ENCODE measurements at places on chromosomes 7 and 10. TPM values are rescaled to one million over a fixed set of nuclear protein-coding genes. Genes with fewer than 3 reads are reported as not detected.

ERVW-1 gene
- polyA plus RNA-seq: 2.1 TPM

FBXL15 gene
- 5.9 TPM for polyA plus RNA-seq

CLDN4 gene
- 3.7 TPM for polyA plus RNA-seq

PLXNA4 gene
- 3.0 TPM for polyA plus RNA-seq

IFIT5 gene
- polyA plus RNA-seq: 16.5 TPM

FEZF1 gene
- not detected for polyA plus RNA-seq

SEMA3E gene
- 1.4 TPM for polyA plus RNA-seq

IGFBP1 gene
- 1.7 TPM for polyA plus RNA-seq

PLCE1 gene
- polyA plus RNA-seq: 33.1 TPM

DNA sequence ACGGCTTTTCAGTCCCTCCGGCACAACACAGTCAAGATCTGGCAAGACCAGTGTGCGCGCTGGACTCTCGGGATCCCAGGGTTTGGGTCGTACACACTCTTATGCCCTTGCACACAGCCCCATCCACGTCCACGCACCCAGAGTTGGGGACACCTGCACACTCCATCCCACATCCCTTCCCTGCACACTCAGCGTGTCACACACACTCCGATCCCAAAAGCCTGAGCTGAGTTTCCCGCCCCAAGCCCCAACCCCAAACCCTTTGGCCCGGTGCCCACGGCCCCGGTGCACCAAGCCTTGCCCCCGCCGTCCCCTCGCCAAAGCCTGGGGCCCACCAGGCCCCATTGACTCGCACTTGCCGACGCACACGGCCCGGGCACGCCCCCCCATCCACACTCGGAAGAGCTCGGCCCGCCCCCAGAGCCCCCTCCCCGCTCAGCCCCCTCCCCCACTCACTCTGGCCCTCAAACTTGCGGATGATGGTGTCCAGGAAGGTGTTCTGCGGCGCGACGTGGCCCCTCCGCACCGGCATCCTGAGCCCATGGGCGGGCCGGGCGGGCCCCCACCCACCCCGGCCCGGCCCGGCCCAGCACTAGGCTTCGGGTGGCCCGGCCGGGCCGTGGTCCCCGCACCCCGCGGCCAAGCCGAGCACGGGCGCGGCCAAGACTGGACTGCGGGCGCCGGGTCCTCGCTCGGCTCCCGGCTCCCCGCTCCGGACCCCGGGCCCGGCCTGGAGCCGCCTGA, 567 bp downstream of the KCNH2 start:
- no peak for DNase-seq

- no peak for DNase-seq
Observed at GRCh38 chr7:537911-538634, 18.4 kb upstream of the PDGFA start.

DNA sequence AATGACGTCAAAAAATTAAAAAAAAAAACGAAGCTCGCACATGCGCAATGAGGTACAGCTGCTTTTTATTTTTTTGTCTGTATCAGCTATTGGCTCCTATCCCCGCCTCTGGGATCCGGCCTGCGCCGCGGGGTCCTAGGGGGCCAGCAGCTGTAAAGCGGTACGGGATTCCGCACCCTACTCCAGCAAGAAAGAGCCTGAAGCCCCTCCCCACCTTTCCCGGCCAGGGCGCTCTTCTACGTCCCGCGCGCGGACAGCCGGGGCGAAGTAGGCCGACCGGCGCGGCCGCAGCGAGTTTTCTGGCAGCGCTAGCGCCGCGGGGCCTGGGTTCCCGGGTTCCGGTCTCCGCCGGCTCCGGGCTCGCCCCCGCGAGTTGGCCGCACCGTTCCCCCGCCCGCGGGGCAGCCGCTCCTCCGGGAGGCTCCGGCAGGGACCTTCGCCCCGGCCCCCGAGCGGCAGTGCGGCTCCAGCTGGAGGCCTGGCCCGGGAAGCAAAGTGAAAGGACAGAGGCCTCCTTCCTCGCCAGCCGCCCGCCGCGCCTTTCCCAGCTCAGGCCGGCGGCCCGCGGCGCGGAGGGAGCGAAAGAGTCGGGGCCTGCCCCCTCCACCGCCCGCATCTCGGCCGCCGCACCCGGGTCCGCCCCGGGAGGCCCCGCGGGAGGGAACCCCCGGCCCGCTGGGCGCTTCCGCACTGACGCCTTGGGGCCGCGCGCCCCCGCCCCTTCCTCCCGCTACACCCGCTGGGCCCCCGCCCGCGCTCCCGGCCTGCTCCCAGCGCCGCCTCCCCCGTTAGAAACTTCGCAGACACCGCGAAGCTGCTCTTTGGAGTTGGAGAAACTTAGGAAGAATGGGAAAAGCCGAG, 4.7 kb upstream of the SPAG6 start:
- DNase-seq: no peak

- DNase-seq: no peak
Observed at GRCh38 chr10:84987039-84987438, 658.6 kb downstream of the CCSER2 start.

GRCh38 chr7:77244222-77244934, 44.8 kb upstream of the FGL2 start:
- no peak for DNase-seq

GRCh38 chr7:16524332-16524731, 2.3 kb upstream of the LRRC72 start:
- no peak for DNase-seq

DNA sequence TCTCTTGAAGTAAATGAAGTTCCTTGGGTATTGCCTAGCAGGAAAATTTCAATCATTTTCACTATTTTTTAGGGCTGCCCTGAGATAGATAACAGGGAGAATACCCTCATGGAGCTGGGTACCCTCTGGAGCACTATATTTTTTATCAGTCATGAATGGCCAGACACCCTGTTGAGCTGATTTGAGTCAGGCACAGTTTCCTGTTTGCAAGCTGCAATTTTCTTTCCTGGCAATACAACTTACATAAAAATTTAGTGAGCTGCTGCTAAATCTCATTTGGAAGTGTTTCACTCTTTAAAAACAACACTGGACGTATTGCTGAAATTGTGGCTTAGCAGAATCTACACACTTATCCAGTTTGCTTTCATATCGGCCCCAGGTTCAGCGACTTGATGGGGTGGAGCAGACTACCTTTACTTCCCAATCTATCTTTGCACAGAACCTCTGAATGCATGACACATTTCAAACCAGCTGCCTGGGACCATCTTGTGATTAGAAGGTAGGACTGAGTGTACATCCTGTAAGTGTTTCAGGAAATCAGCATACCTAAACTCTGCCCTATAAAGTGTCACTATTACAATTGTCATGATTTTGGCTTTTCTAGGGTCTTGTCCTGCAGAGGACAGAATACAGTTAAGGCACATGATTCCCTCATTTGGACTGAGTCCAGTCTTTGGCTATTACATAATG, 125.7 kb upstream of the FAM3C start:
- no peak for DNase-seq

DNA sequence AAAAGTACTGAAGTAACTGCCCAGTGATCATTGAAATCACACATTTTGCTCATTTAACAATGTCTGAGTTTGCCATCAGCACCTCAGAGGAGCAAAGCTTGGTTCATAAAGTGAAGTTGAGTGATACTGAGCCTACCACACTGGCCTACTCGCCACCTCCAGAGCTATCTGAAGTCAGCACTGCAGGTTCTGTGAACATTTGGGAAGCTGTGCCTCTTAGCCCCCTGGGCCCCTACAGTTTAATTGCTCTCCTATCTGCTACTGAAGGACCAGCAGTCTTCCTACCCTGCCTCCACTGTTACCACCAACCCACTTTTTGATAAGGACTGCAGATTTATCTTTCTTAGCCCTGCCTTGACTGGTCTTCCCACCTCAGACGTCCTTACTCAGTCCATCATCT, 2.0 kb upstream of the SEMA4G start:
- no peak for DNase-seq

GRCh38 chr10:20620981-20621380, 276.1 kb downstream of the NEBL start:
- DNase-seq: no peak

DNA sequence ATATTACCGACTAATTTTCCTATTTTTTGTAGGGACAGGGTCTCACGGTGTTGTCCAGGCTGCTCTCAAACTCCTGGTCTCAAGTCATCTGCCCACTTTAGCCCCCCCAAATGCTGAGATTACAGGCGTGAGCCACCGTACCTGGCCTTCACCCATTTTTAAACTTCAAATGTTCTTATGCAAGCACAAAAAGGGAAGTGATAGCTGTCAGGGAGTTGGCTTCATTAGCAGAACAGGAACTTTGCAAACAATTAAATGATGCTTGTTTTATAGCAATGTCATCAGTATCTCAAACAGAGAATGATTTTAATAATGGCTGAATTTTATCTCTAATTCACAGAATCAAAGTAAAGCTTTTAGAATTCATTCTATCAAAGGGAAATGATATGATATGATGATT, 49.8 kb upstream of the FAM171A1 start:
- DNase-seq: no peak

DNA sequence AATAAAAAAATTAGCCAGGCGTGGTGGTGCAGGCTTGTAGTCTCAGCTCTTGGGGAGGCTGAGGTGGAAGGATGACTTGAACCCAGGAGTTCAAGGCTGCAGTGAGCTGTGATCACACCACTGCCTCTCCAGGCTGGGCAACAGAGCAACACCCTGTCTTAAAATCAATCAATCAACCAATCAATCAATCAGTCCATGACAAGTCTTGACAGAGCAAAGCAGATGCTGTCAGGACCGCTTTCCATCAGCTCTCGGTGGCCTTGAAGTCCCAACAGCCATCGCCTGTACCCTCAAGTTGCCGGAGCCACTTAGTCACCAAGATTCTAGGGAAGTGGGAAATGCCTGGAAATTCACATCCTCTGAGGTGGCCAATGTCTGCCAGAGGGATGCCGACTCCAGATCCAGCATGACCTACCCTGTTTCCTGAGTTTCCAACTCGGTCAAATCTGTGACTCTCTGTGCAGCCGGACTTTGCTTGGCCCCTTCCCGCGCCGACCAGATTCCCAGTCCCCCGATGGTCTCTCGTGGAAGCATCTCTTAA, 871 bp upstream of the CCL24 start:
- no peak for DNase-seq

DNA sequence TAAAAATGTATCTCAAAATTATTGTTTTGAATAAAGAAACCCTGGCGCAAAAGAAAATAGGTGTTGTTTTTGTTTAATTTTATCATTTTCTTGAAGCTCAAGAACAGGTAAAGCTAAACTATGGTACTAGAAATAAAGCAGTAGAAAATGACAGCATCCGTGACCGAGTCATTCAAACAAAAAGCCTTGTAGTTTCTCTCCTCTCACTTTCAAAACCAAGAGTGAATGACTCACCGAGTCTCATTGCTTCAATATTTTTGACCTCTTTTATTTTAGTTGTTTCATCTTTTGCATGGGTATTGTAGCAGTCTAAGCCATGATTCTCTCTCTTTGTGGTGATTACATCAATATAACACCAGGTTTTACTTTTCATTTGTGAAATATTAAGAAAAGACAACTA, 396.5 kb downstream of the POM121L12 start:
- DNase-seq: no peak

- no peak for DNase-seq
Observed at GRCh38 chr7:128021366-128021765, 9.9 kb downstream of the LRRC4 start.

DNA sequence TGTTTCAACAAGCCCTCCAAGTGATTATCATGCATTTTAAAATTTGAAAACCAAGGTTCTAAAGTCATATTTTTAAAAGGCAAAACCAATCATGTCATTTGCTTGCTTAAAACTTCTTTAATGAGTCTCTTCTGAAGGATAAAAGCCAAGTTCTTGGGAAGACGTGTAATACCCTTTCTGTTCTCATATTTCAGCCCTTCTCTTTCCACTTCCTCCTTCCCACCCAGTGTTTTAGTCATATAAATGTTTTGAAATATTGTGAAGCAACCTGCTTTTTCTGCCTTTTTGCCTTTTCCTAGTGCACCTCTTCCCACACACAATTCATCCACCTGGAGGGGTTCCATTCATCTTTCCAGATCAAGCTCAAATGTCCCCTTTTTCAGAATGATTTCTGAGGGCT, 211.1 kb upstream of the LRRTM3 start:
- DNase-seq: no peak

- no peak for DNase-seq
Observed at GRCh38 chr10:120824881-120825309, 26.3 kb upstream of the WDR11 start.

- DNase-seq: no peak
Observed at GRCh38 chr10:61089251-61089650, 145.3 kb upstream of the RHOBTB1 start.

GRCh38 chr10:19826712-19827111, 10.5 kb downstream of the PLXDC2 start:
- DNase-seq: no peak

DNA sequence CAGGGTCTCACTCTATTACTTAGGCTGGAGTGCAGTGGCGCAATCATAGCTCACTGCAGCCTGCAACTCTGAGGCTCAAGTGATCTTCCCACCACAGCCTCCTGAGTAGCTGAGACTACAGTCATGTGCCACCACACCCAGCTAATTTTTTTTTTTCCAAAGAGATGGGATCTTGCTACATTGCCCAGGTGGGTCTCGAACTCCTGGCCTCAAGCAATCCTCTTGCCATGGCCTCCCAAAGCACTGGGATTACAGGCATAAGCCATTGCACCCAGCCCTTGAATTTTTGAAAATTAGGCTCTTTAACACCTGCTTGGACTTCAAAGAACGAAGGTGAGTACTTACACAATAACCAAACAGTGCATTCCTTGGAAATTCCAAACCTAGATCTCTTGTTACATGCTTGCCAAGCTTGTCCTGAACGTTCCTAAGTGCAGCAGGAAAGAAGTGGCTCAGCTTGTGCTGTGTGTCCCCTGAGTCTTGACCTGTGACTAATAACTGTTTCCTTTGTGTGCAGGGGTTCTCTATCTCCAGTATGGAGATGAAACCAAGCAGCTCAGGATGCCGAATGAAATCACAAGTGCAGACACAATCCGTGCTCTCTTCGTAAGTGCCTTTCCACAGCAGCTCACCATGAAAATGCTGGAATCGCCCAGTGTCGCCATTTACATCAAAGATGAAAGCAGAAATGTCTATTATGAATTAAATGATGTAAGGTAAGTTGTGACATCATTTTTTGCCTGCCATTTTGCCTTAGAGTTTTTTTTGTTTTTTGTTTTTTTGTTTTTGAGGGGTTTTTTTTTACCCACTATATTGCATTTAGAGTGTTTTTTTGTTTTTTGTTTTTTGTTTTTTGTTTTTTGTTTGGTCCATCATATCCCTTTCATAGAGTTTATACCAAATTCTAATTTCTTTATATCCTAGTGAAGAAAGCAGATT, 223.8 kb downstream of the KIAA1217 start:
- DNase-seq: no peak

Data from left renal pelvis (tissue), 4 donors.